ENCODE measurements at places on chromosomes 2 and 18.

GRCh38 chr18:79947881-79948610 lies 3.4 kb downstream of the SLC66A2 start:
- no peak for DNase-seq

DNA sequence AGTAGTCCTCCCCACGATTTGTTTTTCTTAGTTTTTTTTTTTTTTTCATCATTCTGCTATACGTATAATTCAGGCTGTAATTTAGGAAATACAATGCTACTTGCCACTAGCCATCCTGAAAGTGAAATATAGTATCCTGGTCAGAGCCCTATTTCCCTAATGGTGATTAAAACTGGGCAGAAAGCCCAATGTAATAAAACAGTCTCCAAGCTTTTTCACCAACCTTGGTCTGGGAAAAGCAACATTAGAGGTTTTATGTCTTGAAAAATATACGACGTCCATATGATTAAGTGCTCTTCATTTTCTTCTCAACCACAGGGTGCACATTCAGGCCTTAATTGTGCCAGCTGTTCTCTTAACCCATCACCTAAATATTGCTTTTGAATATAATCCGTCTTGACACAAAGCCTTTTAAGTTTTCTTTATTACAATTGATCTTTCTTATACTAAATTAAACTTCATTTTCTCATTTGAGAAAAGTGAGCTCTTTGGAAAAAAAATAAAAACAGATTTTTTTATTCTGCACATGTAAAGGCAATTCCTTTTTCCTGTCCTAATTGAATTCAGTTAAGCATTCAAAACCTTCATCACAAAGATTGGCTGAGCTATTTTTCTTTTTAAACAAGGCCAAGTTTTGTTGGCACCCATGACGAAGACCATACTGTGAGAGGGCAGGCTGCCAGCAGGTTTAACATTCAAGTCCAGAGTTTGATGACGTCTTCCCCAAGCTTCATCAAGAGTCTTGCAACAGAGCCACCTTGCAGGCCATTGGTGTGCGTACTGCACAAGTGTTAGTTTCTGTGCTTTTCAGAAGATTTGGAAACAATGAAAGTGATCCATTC lies 52.7 kb downstream of the MAP2 start:
- DNase-seq: no peak

DNA sequence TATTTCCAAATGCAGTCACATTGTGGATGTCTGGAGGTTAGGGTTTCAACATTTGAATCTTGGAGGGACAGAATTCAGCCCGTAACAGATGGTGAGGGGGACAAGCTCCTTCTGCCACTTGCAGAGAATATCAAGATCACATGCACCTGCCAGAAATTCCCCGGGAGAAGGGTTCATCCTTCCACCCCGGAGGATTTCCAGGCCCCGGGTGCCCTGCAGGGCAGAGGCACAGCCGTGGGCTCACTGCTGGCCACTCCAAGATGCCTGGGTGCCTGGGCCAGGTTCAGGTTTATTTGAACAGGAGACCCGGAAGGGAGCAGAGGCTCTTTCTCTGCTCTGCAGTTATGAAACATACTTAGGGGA lies 38.2 kb upstream of the MGAT4A start:
- DNase-seq: no peak

- DNase-seq: no peak
Observed at GRCh38 chr2:186751790-186752189, 57.9 kb downstream of the FAM171B start.

DNA sequence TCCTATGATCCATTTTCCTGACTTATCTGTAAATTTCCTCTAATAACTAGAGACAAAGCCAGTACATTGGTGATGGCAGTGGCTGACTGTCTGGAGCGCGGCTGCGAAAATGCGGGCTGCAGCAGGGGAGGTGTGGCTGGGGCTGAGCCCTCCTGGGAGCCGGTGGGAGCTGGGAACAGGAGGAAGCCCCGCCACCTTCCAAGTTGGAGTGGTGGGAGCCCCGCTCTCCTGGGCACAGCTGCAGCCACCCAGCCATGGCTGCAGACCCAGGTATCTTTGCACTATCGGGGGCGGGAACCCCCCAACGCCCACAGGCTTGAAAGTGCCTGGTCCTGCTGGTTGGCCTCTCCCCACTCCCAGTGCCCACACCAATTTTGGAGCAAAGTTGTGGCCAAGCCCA lies 633.0 kb upstream of the TMEFF2 start:
- DNase-seq: no peak

All from activated CD4-positive, CD25-positive, alpha-beta regulatory T cell treated with anti-CD3 and anti-CD28 coated beads, Interleukin-2, amount 50 U/mL, for 16 hours (primary cell).